ENCODE measurements at places on chromosomes 1 and 21.

DNA sequence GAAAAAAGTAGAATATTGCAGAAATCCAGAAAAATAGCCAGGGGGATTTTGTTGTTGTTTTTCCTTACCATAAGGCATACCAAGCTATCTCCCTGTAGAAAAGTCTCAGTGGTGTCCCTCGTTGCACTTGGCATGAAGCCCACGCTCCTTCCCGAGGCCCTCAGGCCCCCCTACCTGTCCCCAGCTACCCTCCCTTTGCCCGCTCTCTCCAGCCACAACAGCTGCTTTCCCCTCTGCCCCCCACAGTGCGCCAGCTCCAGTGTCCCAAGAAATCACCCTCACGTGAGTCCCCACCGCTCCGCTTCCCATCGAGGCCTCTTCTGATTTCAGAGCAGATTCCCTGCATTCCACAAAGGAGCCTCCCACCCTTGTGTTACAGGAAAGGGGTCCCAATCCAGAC, 8.4 kb downstream of the AGTRAP start:
- no peak for DNase-seq

DNA sequence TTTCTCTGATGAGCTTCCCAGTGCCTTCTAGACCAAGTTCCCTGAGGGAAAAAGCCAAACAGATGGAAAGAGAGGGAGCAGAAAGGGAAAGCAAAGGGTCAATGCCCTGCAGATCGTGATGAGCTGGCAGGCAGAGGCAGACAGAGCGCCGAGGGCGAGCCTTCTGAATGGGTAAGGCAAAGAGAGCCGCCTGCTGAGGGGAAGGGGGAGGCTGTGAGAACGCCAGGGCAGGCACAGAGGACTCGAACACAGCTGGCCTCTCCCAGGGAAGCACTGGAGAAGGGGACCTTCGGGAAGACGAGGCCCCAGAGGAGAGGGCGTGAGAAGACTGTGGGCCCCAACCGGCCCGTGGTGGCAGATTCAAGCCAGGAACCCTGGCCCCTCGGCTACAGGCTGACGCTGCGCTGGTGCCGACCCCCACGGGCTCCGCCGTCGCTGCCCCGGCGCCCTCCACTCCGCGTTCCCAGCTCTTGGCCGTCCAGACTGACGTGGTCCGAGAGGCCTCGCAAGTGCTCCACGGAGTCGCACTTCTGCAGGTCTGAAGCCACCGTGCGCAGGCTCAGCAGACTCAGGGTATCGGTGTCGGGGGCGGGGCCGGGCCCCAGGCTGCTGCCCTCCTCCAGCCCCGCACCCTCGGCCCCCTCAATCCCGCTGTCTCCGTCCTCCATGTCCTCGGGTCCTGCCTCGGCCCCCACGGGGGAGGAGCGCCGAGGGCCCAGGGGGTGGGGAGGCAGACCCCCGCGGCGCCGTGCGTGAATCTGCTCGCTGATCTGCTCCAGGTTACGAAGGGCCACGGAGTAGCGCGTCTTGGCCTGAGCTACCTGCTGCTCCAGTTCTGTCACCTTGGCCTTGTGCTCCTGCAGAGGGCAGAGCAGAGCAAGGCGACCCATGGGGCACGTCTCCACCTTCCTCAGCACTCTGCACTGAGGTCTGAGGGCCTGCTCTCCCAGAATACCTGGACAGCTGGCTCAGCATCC, 13.9 kb downstream of the SH3BP5L start:
- DNase-seq, result no peak

DNA sequence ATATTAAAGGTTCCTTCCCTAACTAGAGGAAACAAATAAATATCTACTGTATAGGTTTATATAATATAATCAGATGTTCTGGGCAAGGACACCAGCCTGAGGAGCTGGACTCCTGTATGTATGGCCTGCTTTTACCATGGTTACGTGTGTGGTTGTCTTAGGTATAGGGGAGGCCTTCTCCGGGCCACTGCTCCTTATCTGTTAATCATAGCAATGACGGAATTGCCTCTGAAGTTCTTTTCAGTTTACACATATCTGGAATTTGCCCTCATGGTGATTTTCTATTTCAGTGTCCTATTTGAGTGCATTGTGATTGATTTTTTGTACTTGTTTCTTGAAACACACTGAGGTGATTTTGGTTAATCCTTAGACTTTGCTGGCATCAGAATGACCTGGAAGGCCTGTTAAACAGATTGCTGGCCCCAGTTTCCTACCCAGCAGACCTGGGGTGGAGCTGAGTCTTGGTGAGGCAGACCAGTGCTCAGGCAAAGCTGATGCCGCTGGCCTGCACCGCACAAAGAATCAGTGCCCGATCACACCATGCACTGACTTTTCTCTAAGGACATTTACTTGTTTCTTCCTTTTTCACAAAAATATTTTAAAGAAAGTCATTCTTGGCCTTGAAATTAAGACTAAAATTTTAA, 18.5 kb downstream of the ABCB10 start:
- no peak for DNase-seq

GRCh38 chr1:46026531-46026930, 105.9 kb downstream of the PIK3R3 start:
- no peak for DNase-seq

DNA sequence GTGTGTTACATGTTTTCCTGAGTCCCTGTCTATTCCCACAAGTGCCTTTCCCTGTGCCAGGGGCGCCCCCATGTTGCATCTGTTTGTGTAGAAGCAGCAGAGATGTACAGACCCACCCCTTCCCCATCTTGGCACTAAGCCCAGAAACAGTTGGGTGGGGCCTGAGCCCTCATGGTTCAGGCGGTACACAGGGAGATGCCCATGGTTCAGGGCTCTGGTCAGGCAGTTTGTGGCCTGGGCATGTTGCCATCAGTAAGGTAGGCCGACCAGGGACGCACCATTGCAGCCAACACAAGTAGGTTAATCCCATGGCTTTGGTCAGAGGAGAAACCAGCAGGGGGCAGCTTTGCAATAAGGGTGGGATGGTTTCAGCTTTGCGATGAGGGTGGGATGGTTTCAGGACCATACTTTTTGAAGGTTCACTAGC, 914 bp upstream of the ADGRB2 start:
- peak; percentile 54 for DNase-seq

DNA sequence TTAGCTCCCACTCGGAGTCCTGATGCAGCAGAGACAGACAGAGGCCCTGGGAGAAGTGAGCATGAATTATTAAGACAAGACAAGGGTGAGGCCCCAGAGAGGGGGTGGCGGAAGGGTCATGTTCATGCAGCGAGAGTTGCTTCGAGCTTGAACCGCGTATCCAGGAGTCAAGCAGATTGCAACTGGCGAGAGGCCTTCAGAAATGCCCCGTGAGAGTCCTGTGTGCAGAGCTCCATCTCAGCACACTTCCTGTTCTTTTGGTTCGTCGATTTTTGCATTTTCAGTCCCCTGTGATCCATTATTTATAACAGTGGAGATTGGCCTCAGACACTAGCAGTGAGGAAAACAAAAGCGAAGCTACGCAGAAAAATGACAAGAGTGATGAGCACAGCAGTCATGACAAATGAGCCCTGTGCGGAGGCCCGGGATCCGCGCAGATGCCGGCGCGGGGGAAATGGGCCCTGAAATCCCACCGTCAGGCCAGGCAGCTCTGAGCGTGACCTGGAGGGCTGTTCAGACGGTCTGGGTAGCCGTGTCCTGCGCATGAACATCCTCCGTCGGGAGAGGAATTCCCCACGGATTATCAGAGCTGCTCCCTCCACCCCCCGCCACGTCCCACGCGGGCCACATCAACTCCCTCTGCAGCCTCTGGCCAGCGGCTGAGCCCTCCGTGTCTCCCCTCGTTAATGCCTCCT, 15.0 kb downstream of the PDE9A start:
- DNase-seq, result no peak

DNA sequence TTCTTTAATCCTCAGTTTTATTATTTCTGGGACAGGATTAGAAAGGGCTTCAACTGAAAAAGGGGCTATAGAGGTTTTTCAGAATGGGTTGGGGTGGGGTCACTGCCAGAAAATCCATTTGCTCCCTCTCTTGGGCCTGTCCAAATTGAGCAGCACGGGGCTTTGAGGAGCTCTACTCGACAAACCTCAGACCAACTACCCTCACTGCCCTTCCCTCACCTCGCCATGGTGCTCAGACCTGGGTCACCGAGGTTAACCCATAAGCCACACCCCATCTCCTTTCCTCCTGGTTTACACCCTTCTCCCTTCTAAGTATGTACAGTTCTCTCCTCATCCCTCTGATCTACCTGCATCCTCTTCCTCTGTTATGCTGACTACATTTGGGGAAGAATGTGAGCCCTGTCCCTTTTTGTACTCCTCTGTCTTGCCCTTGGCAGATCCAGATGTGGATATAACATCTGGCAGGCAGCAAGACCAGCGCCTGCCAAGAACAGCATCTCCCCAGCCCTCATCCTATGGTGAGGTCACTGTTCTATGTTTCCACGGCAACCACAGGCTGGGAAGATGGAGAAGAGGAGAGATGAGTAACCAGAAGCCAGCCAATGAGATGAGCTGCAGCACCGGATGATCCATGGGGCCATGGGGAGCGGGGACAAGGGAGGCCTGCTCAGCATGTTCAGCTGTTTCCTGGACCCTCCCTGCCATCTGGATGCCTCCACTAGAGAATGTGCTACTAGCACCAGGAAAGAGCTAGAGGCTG, 3.7 kb upstream of the FABP3 start:
- no peak for DNase-seq

- no peak for DNase-seq
Observed at GRCh38 chr1:226615876-226616275, 67.3 kb downstream of the STUM start.

GRCh38 chr1:196377811-196378210, 230.4 kb downstream of the KCNT2 start:
- DNase-seq, result no peak

DNA sequence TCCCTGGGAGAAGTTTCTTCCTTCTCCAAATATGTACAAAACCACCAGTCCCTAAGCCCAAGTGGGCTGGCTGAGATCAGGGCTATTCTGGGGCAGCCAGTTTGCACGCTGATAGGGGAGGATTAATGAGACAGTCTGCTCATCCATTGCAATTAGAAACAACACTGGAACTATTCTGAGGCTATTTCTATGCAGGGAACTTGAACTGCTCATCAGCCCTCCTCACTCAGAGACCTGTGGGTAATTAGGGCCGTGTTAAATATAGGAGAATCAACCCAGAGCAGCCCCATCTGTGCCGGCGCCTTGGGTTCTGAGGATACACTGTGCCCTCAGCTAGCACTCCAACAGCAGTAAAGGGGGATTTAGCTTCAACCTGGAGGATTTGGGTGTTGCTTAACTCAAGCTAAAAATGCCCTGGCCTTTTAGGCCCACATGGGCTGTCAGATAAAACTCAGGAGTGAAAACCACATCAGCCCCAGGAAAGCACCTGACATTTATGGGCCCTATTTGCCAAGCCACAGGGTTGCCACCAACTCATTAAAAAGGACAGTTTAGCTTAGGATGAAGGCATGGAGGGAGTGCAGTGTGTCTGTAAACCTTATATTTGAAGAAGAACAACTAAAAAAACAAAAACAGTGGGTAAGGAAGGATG, 53.9 kb downstream of the DUSP10 start:
- no peak for DNase-seq

- DNase-seq, result no peak
Observed at GRCh38 chr1:210949489-210949888, 184.5 kb downstream of the KCNH1 start.

GRCh38 chr1:173555651-173556305, 47.1 kb downstream of the SLC9C2 start:
- no peak for DNase-seq

- no peak for DNase-seq
Observed at GRCh38 chr1:208509072-208509471, 264.9 kb upstream of the PLXNA2 start.

DNA sequence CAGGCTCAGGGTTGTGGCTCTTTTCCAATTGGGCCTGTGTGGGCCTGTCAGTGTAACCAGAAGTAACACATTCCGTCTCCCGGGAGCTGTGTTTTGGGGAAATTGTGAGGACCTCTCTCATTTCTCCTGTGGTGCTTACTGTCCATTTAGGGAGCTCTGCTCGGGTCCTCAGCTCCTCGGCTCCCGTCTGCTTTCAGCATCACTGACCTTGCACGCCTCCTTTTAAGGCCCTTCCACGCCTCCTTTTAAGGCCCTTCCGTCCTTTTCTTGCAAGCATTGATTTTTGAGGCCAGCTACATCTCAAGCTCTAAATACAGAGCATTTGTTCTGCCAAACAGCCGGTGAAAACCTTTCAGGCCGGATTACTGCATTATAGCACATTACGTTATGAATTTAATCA, 9.7 kb downstream of the CA6 start:
- DNase-seq, result no peak

DNA sequence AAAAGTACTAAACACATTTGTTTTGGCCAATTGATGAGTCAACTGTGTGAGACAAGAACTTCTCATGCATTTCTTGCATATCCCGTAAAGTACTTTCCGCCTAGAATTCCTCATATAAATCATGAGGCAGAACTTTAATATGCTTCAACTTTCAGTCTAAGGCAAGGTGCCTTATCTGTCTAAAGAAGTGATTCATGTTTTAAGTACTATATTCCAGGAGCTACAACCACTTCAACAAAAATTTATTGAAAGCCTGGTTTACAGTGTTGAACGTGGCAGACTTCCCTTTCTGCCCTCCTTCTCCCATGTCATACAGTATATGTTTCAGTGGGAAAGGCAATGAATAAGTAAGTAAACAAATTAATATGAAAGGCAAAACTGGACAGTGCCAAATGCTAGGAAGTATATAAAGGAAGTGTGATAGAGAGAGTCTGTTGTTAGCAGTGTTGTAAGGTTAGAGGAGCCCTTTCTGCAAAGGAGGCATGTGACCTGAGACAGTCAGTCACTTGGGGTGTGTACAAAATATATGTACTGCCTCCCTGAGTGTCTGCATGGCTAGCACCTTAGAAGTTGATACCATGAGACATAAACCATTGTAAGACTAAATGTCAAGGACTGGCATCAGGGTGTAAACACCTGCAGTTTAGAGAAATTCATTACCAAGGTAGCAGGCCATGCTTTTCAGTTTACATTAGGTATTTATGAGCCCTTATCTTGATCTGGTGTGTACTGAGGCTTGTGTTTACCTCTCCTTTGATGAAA, 362.2 kb downstream of the SRGAP2C start:
- DNase-seq, result no peak

- no peak for DNase-seq
Observed at GRCh38 chr1:226349801-226350518, 41.0 kb upstream of the LIN9 start.

GRCh38 chr1:91764471-91765115, 121.4 kb downstream of the TGFBR3 start:
- DNase-seq, result no peak

GRCh38 chr1:17676387-17677060, 78.6 kb upstream of the ACTL8 start:
- DNase-seq, result no peak

- no peak for DNase-seq
Observed at GRCh38 chr1:14697353-14697752, 98.9 kb downstream of the KAZN start.

DNA sequence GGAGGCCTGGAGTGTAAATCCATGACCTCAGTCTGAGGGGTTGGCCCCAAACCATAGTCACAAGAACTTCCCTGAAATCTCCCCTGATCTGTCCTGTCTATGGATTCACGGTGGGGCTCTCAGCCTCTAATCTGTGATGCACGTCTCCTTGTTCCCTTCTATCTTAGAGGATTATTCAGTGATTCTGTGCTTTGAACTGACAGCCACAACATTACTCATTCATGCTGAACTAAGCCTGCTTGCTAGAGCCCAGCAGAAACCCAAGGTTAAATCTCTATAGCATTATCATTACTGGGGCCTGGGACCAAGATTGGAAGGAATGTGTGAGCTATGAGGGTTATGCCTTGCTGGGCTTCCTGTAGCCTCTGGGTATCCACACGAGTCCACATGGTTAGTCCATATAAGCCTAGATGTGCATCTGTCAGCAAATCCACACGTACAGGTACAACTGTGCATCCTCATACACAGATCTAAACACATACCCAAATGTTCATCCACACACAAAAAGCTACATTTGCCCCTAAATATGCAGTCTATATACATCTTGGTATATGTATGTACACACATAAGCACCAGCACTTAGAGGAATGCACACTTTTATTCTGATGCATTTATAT, 22.4 kb upstream of the MAGOH start:
- no peak for DNase-seq

Measured in SHP77 treated with DMSO at 0.1 percent for 48 hours (cell line).